Epithelial cell of umbilical artery (primary cell): ENCODE measurements at places on chromosomes 1 and 21. TPM values are rescaled to one million over a fixed set of nuclear protein-coding genes. Genes with fewer than 3 reads are reported as not detected.

Gene UMODL1
- not detected in 2 replicates for total RNA-seq

Gene USH2A
- not detected in 2 replicates for total RNA-seq

Gene VWA1
- 0.91 and 1.6 TPM in 2 replicates for total RNA-seq

Gene TP73
- under 0.01 TPM in 1 of 2 replicates, not detected in the other for total RNA-seq

Gene HSD3B2
- total RNA-seq: not detected in 2 replicates

Gene GLIS1
- not detected in 2 replicates for total RNA-seq

Gene TMEM200B
- total RNA-seq: 0.65 and 1.8 TPM in 2 replicates

Gene CELA3A
- not detected in 2 replicates for total RNA-seq

Gene RUNX3
- not detected in 2 replicates for total RNA-seq

Gene TFF2
- total RNA-seq: not detected in 2 replicates

Gene KRTAP13-4
- total RNA-seq: not detected in 2 replicates

Gene IVL
- not detected in 2 replicates for total RNA-seq

Gene RHEX
- not detected in 2 replicates for total RNA-seq
